ENCODE measurements at places on chromosomes 3 and 15.

DNA sequence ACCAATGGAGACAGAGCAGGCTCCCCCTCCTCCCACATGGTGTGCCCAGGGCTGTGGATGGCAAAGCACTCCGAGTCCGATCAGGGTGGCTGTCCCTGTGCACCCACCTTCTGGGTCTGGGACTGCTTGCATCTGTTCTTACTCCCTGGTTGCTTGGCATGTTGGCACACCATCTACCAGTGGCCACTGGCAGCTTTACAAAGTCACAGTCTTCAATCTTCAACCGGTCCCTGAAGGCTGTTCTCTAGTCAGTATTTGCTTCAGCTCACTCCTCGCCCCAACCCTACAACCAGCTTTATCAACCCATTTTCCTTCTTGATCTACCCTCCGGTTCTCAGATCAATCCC lies 14.8 kb downstream of the HOMER2 start:
- no peak for DNase-seq

DNA sequence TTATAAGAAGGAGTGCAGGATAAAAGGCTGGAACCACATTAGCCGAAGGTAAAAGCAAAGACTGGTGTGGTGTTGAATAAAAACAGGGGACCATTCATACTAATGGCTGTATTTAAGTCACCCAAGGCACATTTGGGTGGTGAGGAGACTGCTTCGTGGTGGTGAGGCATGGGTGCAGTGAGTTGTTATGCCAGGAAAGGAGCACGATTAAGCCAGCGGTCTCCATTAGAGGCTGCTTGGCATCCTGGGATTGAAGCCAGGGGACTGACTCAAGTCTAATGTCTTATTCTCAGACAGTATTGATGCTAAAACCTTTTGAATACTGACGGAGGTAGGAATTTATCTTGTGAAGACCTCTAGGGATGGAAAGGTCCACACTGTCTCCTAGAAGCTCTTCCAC lies 21.9 kb downstream of the FEM1B start:
- no peak for DNase-seq

DNA sequence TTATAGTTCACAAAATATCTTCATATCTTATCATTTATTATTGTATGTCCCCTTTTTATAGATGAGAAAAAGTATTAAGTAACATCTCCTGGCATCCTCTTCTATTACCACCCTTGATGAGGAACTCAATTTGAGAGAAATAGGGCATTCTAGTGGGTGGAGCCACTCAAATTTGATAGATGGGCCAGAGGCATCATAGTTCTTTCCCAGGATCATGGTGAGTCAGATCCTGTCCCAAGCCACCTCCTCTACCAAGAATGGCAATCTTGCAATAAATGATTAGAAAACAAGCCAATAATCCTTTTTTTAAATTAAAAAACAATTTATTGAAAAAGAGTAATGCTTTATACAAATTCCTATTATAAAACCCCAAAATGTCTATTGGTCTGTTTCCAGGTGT lies 16.8 kb downstream of the CLDN1 start:
- no peak for DNase-seq

DNA sequence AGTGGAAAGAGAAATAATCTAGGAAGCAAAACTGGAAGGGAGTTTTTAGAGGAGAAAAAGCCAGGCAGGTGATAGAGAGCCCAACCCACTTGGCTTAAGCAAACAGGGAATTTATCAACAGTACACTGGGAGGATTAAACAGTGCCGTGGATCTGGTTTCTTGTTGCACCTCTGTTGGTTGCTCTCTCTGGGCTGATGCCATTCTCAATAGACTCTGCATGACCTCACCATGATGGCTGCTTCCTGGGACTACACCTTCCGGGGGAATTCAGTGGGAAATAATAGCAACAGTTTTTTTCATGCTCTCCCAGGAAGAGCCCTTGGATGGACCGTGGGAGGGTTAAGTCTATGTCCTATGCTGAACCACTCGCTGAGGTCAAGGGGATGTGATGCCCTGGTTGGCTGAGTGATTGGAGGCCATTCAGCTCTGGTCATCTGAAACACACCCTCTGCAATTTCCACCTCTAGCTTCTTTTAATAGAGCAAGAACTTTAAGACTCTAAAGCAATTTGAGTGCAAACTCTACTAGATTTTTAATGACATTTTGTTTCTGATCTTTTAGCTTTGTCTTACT lies 74.2 kb downstream of the EPHB1 start:
- DNase-seq, result no peak

GRCh38 chr3:123559040-123559861 lies 25.6 kb downstream of the HACD2 start:
- DNase-seq, result no peak

DNA sequence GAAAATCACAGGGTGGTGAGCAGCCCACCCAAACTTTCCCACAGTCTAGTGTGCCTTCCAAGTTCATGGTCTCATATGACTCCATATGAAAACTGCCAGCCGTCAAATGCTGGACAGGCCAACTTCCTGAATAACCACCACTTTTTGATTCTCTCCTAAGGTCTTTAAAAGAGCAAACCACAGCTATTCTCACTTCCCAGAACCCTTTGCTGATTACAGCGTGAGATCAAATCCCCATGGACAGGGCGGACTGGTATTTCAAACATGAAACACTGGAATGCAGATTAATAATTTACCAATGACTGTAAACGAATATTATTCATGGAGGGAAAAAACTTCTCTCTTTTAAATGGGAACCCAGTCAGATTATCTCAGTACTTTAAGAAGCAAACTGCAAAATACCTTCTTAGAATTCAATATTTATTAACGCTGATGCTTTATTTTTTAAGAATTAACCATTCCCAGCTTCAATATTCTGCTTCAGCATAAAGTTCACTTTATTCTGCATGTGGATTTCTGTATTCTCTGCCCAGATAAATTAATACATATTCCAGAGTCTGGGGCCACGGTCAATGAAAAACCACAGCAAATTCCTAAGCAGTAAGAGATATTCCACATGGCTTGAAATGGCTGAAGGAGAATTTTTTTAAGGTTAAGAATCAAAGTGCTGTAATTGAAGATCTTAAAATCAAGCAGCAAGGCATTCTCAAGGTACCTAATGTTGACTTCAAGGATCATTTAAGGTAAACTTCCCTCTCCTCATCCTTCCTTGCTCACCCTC lies 42.9 kb downstream of the MYO1E start:
- no peak for DNase-seq

GRCh38 chr3:105791919-105792786 lies 76.7 kb downstream of the CBLB start:
- no peak for DNase-seq

GRCh38 chr15:68431037-68431791 lies 749 bp downstream of the ITGA11 start:
- no peak for DNase-seq

DNA sequence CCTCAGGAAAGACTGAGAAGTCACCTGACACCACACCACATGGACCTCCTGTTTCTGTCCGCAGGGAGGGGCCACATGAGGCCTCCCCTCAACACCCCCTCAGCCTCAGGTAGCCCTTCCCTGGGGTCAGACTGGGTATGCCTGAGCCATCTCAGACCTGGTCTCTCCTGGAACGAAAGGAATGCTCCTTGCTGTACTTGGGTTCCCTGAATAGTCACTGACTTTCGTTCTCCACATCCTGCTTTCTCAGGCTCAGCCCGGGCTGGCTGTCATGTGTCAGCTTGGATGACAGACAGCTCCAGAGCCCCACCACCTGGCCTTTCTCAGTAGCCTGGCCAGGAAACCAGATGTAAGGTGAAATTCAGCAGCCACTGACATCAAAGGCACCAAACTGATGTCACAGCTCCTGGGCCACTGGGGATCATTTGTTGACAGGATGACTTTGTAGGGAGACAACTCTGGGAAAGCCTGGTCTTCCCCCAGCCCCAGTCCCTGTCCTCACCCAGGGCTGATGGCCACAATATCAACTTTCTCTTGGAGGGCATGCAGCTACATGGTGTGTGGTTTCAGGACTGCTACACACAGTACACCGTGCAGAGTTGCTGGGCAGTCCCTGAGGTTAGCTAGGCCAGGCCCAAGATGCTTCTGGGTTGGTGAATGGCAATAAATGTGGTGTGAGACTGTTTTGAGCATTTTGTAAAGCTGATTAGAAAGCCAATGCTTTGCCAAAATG lies 141.4 kb upstream of the MRPS22 start:
- no peak for DNase-seq

GRCh38 chr15:78501857-78502256 lies 5.5 kb upstream of the HYKK start:
- DNase-seq, result no peak

- no peak for DNase-seq
Measured at GRCh38 chr3:138327831-138328230, 1.8 kb downstream of the NME9 start.

DNA sequence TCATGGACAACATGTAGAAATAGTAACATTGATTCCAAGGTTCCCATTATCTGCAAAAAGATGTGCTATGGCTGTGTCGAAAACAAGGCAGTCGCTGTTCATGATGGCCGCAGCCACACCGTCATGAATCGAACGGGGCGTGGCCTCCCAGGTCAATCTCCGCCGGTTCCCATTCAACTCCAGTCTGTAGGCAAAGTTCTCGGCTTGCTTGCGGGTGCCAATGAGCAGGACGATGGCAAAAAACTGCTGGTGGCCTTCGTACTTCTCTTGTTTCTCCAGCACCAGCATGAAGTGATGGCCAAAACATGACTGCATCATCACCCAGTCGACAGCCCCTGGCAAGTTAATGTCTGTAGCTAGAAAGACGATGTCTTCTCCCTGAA lies 20.8 kb downstream of the SIAH2 start:
- no peak for DNase-seq

GRCh38 chr3:104004956-104005355 lies 1361.8 kb upstream of the ALCAM start:
- DNase-seq, result no peak

DNA sequence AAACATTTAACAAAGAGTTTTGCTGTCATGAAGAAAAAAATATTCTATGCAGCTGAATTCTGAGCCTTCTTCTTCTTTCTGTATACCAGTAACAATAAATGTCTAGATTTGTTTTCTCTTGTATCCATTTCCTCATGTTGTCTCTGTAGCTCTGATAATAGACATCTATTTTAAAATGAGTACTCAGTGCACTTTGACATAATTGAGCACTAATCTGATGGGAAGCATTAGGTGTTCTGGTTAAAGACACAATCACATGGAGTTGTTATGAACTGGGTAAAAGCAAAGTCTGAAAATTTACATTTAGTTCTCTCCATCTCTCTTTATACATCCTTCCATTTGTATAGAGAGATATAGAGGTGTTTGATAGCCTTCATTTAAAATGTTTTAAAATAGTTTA lies 230.0 kb downstream of the BCHE start:
- DNase-seq, result no peak

- DNase-seq, result no peak
Measured at GRCh38 chr15:29822100-29822683, at the start of gene TJP1. TJP1 (minus strand) TSS chr15:29822468; CDS start chr15:29822028, 440 bp downstream.

DNA sequence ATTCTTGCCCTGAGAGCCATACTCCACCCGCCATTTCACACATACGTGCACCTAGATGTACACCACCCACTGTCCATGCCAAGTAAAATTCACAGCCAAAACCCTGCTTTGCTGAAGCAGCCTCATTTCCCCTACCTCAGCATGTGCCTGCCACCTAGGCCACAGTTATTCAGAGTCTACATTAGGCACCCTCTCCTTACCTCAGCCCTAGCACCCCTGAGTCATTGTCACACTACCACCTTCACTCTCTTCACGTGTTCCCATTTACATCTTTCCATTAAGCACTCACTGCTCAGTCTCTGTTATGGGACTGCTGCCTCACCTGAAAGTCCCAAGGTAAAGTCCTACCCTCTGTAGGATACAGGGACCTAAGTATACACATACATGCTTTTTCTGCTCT lies 70.0 kb downstream of the SETD5 start:
- DNase-seq, result no peak

- DNase-seq, result no peak
Measured at GRCh38 chr3:154844863-154845262, 235.3 kb upstream of the MME start.

DNA sequence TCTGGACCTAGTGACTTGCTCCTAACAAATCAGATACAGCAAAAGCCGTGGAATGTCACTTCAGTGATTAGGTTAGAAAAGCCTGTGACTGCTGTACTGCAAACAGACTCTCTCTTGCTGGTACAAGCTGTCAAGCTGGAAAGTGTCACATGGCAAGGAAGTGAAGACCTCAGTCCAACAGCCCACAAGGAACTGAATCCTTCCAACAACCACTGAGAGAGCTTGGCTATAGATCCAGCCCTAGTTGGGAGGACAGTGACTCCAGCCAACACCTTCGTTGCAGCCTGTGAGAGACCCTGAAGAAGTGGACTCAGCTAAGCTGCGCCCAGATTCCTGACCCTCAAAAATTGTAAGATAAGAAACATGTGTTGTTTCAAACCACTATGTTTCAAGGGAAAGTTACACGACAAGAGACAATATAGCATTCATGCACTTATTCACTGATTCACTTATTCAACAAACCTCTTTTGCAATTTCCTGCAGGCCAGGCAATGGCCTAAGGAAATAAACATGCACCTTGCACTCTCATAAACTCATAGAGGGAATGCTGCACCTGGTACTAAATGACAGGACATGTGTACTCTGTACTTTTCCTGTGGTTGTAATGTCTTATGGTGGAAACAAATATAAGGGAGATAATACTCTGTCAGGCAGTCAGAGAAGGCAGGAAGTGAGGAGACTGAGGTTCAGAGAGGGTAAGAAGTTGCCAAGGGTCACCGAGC lies 142.9 kb downstream of the CADPS start:
- no peak for DNase-seq

DNA sequence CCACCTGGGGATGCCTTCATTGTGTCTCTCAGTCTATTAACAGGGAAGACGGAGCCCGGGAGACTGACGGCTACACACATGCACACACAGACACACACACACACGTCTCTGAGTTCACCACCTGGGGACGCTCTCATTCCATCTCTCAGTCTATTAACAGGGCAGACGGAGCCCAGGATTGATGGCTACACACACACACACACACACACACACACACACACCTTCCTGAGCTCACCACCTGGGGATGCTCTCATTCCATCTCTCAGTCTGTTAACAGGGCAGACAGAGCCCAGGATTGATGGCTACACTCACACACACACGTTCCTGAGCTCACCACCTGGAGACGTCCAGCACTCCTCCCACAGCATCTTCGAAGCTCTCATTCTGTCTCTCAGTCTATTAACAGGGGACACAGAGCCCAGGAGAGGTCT lies 143.9 kb downstream of the OR4M2 start:
- no peak for DNase-seq

DNA sequence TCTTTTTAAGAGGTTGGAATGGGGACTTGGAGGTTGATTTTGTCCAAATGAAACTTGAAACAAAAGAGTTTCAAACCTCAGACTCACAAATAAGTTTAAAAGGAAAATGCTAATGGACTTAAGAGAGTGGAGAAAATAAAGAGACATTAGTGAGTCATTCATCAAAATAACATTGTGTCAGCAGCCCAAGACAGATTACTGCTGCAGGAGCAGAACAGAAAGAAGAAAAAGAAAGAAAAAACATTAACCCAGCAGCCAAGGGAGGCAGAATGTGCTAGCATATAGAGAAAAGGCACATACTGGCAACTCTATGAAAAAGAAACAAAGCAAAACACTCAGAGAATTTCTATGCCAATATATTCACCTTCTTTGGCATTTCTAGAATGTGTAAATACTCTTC lies 42.6 kb downstream of the ADAMTS9 start:
- DNase-seq, result no peak

Measured in stimulated activated CD4-positive, alpha-beta T cell treated with anti-CD3 and anti-CD28 coated beads, Interleukin-12 subunit alpha, Interleukin-12 subunit beta, amount 100 ng/mL, for 24 hours (primary cell).